GM12878 (cell line): ENCODE measurements at places on chromosomes 5 and 9.

DNA sequence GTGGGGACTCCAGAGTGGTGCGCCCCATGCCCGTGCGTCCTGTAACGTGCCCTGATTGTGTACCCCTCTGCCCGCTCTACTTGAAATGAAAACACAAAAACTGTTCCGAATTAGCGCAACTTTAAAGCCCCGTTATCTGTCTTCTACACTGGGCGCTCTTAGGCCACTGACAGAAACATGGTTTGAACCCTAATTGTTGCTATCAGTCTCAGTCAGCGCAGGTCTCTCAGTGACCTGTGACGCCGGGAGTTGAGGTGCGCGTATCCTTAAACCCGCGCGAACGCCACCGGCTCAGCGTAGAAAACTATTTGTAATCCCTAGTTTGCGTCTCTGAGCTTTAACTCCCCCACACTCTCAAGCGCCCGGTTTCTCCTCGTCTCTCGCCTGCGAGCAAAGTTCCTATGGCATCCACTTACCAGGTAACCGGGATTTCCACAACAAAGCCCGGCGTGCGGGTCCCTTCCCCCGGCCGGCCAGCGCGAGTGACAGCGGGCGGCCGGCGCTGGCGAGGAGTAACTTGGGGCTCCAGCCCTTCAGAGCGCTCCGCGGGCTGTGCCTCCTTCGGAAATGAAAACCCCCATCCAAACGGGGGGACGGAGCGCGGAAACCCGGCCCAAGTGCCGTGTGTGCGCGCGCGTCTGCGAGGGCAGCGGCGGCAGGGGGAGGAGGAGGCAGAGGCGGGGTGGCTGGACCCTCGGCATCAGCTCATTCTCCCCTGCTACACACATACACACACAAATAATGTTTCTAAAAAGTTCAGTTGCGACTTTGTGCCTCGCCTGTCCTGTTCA is 668 bp downstream of the GLIS3 start:
- peaks cover 8% of the 10 kb centered on the region for H3K4me1 ChIP-seq
- DNase-seq, result no peak
- no peak overlapping the region for H3K27ac ChIP-seq
- H3K4me3 ChIP-seq, result peak overlapping the region; percentile 71
- H3K27me3 ChIP-seq, result peaks cover 20% of the 10 kb centered on the region

DNA sequence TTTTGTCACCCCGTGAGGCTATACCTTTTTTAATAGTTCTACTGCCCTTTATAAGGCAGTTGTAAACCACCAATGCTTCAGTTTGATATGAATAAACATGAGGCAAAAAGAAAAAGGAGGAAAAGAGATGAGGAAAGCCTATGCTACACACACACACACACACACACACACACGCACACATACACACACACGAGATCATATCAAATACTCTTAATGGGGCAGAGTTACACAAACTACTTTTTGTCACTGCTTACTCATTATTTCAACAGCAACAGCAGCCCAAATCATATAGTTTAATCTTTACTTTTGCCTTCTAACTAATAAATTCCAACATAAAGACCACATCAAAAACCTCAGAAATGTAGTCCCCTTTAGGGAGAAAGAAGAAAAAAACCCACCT is 116.8 kb upstream of the PAM start:
- H3K4me1 ChIP-seq, result no peaks in the 10 kb centered on the region
- no peaks in the 10 kb centered on the region for H3K36me3 ChIP-seq
- H3K27ac ChIP-seq, result no peak overlapping the region

- no peak overlapping the region for H3K27ac ChIP-seq
- no peak for DNase-seq
- H3K36me3 ChIP-seq, result no peaks in the 10 kb centered on the region
- H3K4me3 ChIP-seq, result no peak overlapping the region
Observed at GRCh38 chr9:105050296-105050695, 122.3 kb upstream of the ABCA1 start.

DNA sequence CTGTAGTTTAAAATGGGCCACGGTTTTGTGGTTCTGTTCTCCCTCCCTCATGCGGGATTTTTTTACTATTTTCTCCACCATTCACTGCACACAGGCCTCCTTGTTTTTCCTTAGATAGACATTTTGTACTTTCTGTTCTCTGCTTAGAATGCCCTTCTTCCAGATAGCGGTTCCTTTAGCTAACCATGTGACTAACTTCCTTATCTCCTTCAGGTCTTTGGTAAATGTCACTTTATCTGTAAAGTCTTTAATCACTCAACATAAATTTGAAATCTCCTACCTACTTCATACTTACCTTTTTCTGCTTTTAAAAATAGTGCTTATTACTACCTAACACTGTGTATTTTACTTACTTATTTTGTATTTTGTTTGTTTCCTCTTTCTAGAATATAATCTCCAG is 15.0 kb downstream of the FER start:
- DNase-seq, result no peak
- H3K36me3 ChIP-seq, result no peaks in the 10 kb centered on the region
- no peaks in the 10 kb centered on the region; the same call in 1 of the 2 replicates for H3K4me1 ChIP-seq
- no peak overlapping the region for H3K27ac ChIP-seq

- no peaks in the 10 kb centered on the region for H3K4me1 ChIP-seq
- H3K27ac ChIP-seq, result no peak overlapping the region
- no peak overlapping the region for H3K4me3 ChIP-seq
- H3K36me3 ChIP-seq, result no peaks in the 10 kb centered on the region
- no peaks in the 10 kb centered on the region for H3K27me3 ChIP-seq
Observed at GRCh38 chr9:14932641-14933040, 22.4 kb upstream of the FREM1 start.

GRCh38 chr5:132457371-132458225 is 33.0 kb downstream of the IRF1 start:
- no peak overlapping the region for H3K4me3 ChIP-seq
- peaks cover 10% of the 10 kb centered on the region; the same call in 1 of the 2 replicates for H3K36me3 ChIP-seq
- peaks cover 63% of the 10 kb centered on the region for H3K4me1 ChIP-seq
- no peaks in the 10 kb centered on the region for H3K27me3 ChIP-seq

DNA sequence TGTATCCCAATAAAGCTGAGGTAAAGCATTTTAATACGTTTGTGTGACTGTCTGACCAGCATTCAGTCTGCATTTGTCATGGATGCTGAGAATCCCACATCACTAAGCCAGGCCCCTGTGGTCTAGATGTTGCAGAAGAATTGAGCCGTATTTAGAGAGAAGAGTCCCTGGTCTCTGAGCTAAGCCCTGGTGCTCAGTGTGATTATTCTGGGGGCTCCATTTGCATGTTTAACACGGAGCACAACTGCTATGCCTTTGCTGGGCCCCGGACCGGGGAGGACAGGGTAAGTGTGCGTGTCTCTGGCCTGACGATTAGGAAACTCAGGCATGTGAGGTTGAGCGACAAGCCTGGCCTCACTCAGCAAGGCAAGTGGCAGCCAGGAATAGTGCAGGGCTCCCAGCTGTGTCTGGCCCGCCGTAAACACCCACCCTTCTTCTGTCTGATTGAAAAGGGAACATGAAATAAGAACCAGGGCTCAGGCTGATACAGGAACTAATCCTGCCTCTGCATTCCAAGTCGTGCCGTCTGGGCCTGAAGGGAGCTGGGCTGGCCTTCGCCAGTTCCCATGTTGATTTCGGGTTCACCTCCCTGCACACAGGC is 22.3 kb downstream of the FAM78A start:
- DNase-seq, result no peak
- peak overlapping the region; percentile 78 for H3K27ac ChIP-seq
- H3K27me3 ChIP-seq, result no peaks in the 10 kb centered on the region
- H3K4me3 ChIP-seq, result no peak overlapping the region
- peaks cover 48% of the 10 kb centered on the region for H3K4me1 ChIP-seq

DNA sequence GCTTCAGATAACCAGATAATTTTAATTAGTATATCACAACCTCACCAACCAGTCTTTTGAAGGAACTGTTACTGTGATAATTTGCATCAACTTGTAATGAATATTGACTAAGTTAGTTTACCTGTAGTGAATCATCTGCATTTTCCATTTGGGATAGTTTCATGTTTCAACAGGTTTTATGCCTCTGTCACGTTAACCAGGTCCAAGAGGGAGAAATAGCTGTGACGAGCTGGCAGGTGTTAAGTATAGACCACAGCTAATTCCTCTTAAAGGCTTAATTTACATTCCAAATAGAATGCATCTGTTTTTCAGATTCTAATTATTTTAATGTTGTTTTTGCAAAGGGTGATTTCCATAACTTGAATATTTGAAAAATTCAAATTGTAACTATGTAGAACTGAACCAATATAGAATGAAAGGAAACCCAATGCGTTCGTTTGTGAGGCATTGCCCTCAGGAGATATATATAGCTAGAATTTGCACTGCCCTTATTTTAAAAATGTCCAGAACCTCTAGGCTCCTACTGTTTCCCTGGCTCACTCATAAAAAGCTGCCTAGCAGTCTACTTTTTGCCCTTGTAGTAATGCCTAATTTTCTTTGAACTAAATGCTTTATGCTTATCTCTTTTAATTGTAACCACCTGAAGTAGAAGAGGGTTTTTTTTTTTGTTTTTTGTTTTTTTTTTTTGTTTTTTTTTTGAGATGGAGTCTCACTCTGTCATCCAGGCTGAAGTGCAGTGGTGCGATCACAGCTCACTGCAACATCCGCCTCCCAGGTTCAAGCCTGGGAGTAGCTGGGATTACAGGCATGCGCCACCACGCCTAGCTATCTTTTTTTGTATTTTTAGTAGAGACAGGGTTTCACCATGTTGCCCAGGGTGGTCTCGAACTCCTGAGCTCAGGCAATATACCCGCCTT is 270.5 kb downstream of the SMARCA2 start:
- no peak overlapping the region for H3K27ac ChIP-seq
- H3K36me3 ChIP-seq, result no peaks in the 10 kb centered on the region
- H3K27me3 ChIP-seq, result no peaks in the 10 kb centered on the region

DNA sequence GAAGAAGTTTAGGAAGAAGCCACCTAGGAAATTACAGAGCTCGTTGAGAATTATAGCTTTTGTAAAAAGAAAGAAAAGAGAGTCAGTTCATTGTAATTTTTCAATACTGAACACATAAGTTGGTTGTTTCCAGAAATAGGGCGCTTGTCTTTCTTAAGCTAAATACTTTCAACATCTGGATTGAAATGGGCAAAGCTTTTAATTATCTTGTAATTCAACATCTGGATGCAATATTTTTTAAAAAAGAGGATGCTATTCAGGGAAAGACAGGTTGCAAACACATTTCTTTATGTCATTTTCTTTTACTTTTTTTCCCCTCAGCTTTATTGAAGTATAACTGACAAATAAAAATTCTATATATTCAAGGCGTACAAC is 100.7 kb upstream of the TRPC7 start:
- no peaks in the 10 kb centered on the region for H3K4me1 ChIP-seq
- H3K27ac ChIP-seq, result no peak overlapping the region
- H3K36me3 ChIP-seq, result no peaks in the 10 kb centered on the region
- no peak overlapping the region for H3K4me3 ChIP-seq

- H3K27me3 ChIP-seq, result no peaks in the 10 kb centered on the region
- DNase-seq, result no peak
- H3K36me3 ChIP-seq, result no peaks in the 10 kb centered on the region
- H3K4me1 ChIP-seq, result no peaks in the 10 kb centered on the region
Observed at GRCh38 chr9:119154527-119154926, 214.7 kb downstream of the BRINP1 start.

- DNase-seq, result no peak
- H3K4me1 ChIP-seq, result no peaks in the 10 kb centered on the region
- no peak overlapping the region for H3K4me3 ChIP-seq
- no peak overlapping the region for H3K27ac ChIP-seq
- H3K27me3 ChIP-seq, result no peaks in the 10 kb centered on the region
- H3K36me3 ChIP-seq, result peaks cover 15% of the 10 kb centered on the region
Observed at GRCh38 chr5:135337064-135337463, 62.0 kb downstream of the MACROH2A1 start.

GRCh38 chr5:144531188-144531587 is 360.5 kb downstream of the KCTD16 start:
- no peaks in the 10 kb centered on the region for H3K27me3 ChIP-seq
- DNase-seq, result no peak
- no peak overlapping the region for H3K4me3 ChIP-seq
- no peaks in the 10 kb centered on the region for H3K4me1 ChIP-seq

DNA sequence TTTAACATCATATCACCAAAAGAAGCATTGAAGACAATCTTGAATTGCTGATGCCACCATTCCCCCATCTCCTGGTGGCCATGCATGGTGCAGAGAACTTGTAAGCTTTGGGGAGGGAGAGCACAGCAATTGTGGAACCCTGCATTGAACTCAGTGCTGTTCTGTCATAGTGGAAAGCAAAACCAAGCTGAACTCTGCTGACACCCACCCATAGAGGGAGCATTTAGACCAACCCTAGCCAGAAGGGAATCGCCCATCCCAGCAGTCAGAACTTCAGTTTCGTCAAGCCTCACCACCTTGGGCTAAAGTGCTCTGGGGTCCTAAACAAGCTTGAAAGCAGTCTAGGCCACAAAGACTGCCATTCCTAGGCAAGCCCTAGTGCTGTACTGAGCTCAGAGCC is 37.4 kb upstream of the RUSC2 start:
- no peaks in the 10 kb centered on the region for H3K4me1 ChIP-seq
- H3K4me3 ChIP-seq, result no peak overlapping the region

DNA sequence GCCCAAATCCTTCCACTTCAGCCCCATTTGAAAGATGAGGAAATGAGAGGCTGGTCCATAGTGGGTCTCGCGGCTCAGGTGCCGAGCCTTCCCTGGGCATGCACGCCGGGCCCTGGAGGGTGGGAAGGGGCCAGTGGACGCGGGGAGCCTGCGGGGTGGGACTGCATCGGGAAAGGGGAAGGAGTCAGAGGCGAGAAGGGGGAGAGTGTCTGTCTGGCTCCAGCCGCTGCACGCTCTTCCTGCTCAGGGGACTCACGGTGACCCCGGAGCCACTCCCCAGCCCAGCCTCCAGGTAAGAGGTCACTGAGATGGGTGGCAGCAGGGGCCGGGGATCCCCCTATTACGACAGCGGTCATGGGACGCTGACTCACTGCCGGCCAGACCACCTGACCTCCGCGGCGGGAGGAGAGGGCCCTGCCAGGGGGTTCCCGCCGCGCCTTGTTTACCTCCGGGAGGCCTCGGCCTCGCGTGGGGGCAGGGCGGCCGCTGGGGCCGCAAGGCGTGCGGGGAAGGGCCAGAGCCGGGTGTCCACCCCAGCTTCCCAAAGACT is 1.9 kb upstream of the SQSTM1 start:
- peak; percentile 82 for DNase-seq
- H3K36me3 ChIP-seq, result peaks cover under 1% of the 10 kb centered on the region
- H3K4me3 ChIP-seq, result peak overlapping the region; percentile 65
- no peaks in the 10 kb centered on the region for H3K27me3 ChIP-seq
- peak overlapping the region; percentile 96 for H3K27ac ChIP-seq
- peaks cover 38% of the 10 kb centered on the region for H3K4me1 ChIP-seq

DNA sequence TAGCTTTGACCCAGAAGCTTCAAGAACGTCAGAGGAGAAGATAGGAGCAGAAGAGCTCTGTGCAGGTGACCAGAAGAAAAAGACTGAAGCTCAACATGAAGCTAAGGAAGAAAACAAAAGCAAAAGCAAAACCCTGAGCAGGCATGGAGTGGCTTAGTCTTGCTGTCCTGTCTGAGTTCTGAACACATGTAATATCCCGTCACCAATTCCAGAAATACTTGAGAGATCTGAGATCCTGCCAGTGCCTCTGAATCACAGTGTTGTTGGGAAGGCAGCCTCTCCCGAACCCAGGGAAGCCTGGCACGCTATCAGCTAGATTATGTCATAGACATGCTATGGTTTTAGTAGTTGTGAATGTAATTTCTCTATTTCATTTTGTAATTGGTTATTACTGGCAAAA is 235.7 kb downstream of the ICE1 start:
- H3K4me1 ChIP-seq, result no peaks in the 10 kb centered on the region
- H3K27ac ChIP-seq, result no peak overlapping the region
- H3K27me3 ChIP-seq, result no peaks in the 10 kb centered on the region

- no peaks in the 10 kb centered on the region for H3K4me1 ChIP-seq
- no peak overlapping the region for H3K27ac ChIP-seq
- H3K27me3 ChIP-seq, result 0 out of 2 replicates have a peak, but pooled peaks cover 2% of the 10 kb centered on the region
Observed at GRCh38 chr5:135079099-135079681, 45.2 kb upstream of the PITX1 start.
